ENCODE measurements at places on chromosomes 7 and 10. TPM values are rescaled to one million over a fixed set of nuclear protein-coding genes. Genes with fewer than 3 reads are reported as not detected.

GSTO2 gene
- 0.08 TPM for total RNA-seq

GRCh38 chr10:76902949-76903348 is 734.7 kb downstream of the KCNMA1 start:
- DNase-seq: peak; percentile 19

DNA sequence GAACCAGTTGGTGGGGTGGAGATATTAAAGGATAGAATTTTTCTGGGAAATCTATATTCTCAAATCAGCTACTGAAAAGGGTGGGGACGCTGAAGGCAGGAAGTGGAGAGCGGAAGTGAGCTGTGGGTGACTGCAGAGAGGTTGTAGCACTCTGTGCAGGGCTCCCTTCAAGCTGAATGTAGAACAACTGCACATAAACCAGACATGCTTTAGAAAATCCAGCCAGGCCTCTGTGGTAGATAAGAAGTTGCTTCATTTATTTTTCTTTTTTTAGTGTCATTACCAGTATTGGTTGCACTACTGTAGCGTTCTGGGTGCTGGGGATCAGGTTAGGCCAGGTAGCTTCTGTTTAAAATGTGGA is 127.8 kb downstream of the CELF2 start:
- no peak for DNase-seq

SDK1 gene
- total RNA-seq: 3.4 TPM

DNAJC1 gene
- 11.4 TPM for total RNA-seq

IKZF1 gene
- total RNA-seq: not detected

GATA3 gene
- total RNA-seq: 0.53 TPM

GRCh38 chr10:60167050-60167449 is 222.6 kb downstream of the ANK3 start:
- no peak for DNase-seq

FOXI2 gene
- not detected for total RNA-seq

MKI67 gene
- total RNA-seq: 90.0 TPM

DNA sequence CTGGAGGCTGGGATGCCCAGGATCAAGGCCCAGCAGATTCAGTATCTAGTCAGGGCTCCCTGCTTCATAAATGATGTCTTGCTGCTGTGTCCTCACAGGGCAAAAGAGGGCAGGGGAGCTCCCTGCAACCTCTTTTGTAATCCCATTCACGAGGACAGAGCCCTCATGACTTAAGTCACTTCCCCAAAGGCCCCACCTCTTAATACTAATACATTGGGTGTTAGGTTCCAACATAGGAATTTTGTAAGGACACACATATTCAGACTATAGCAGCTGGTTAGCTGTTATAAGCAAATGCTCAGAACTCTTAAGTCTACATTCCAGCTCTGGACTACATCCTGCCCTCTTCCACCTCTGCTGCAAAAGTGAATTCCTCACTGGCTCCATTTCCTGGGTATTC is 63.0 kb downstream of the VOPP1 start:
- peak; percentile 77 for DNase-seq

ZNF736 gene
- 25.0 TPM for total RNA-seq

GRCh38 chr10:3902054-3902808 is 117.2 kb upstream of the KLF6 start:
- DNase-seq: no peak

ANKRD2 gene
- 0.26 TPM for total RNA-seq

- DNase-seq: no peak
Measured at GRCh38 chr10:89593043-89593442, 52.0 kb downstream of the PANK1 start.

DNA sequence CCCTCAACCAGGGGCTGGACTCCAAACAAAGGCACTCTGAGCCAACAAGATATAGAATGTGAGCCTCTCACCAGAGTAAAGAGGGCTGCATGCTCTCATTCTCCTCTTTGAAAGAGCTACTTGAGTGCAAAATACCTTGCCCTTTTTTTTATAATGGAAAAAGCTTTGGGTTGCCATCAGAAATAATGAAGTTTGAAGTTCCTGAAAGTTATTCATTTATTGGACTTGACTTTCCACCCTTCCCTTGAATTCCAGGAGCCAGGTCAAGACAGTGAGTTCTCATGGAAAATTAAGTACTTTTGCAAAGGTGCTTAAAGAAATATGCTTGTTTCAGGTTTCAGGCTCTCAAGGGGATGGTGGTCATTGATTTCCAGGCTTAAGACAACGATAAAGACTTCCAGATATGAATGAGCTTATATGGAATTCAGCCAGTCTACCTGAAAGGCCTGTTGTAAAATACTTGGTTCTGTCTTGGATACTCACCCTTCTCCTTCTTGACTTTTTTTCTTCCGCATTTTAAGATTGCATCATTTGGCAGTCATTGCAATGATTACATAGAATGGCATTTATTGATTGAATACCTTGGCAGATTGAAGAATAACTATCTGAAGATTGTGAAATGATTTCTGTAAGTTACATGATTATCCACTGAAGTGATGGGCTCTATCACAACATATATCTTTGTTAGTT is 696.4 kb downstream of the INHBA start:
- no peak for DNase-seq

GRCh38 chr7:98199131-98199530 is 12.1 kb upstream of the BHLHA15 start:
- no peak for DNase-seq

DNA sequence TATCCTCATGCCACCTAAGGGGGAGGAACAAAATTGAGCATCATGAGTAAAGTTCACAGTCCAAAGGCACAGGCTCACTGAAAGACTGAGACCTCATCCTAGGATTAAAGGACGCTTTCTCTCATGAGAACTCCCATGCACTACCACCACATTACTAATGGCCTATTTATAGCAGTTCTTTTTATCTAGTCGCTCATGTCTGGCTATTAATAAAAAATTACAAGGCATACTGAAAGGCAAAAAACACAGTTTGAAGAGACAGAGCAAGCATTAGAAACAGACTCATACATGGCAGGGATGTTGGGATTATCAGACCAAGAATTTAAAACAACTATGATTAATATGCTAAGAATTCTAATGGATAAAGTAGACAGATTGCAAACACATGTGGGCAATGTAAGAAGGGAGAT is 46.0 kb upstream of the CDK13 start:
- DNase-seq: no peak

- no peak for DNase-seq
Measured at GRCh38 chr10:88927416-88927690, 25.2 kb downstream of the ACTA2 start.

MYL10 gene
- 4.1 TPM for total RNA-seq

LLCFC1 gene
- not detected for total RNA-seq

CRTAC1 gene
- not detected for total RNA-seq

DNA sequence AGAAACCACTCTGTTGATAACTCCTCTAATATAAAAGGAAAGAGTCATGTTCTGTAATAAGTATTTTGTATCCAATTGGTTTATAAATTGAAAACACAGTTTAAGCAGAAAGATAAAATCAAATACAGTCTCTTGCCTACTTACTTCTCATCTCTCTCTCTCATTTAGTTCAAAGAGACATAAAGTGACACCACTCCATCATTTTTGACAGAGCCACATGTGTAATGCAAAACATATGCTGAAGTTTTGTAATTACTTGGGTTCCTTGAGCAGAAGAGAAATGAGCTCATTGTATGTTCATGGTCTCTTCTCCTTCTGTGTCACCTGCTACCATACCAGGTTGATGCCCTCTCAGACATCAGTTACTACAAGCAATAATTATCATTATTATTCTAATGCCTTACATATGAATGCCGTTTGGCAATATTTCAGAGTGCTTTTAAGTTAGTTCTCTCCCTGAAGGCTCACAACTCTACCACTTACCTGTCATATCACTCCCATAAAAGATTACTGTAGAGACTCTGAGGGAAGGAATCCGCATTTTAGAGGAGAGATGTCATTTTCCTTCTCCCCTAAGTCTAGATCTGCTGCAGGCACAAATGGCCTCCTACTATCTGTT is 59.9 kb upstream of the SKAP2 start:
- DNase-seq: no peak

SMC3 gene
- total RNA-seq: 107 TPM

GRCh38 chr7:17320102-17320497 is 21.6 kb downstream of the AHR start:
- no peak for DNase-seq

DNA sequence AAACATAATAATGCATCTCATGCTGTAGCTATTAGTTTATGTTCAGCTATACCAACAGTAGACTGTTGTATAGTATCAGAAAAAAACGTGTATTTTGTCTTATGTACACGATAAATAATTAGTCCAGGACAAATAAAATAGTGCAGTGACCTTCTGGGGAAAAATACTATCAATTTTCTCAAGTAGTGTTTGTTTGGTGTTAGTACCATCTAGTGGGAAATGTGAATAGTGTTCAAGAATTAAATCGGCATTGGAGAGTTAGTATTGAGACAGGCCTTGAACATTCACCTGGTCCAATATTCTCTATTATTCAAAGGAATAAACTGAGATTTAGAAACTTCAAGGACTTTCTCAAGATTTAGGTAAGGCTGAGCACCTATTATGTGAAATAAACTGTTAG is 21.7 kb upstream of the OR2A5 start:
- peak; percentile 34 for DNase-seq

SPAM1 gene
- total RNA-seq: not detected

- no peak for DNase-seq
Measured at GRCh38 chr7:151381098-151381347, 28.8 kb downstream of the WDR86 start.

DNA sequence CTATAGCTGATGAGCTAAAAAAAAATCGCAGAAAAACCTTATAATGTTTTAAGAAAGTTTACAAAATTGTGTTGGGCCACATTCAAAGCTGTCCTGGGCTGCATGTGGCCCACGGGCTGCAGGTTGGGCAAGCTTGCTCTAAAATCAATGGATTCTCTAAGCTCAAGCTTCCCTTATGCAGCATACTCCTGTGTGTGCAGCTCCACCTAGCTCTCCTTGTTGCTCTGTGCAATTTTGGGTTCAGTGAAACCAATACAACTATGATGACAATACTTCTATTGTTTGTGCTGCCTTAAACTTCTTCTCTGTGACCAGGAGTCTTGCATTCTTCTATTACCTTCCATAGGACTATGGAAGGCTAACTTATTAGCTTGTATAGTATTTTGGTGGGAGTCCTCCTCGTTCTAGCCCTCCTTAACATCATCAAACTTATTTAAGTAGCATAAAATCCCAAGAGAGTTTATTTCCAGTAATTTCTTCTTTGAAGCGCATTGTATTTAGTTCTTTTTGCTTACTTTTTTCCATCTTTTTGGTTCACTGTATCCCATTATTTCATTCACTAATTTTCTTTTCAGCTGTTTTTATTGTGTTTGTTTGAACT is 170.9 kb upstream of the SMIM30 start:
- peak; percentile 80 for DNase-seq

GRCh38 chr10:133357285-133358161 is at the start of gene FUOM:
TSS of gene FUOM (minus strand) at chr10:133358019. CDS start at chr10:133358007, 12 bp downstream.
- DNase-seq: no peak

GRCh38 chr10:43230101-43230908 is 36.6 kb downstream of the RASGEF1A start:
- DNase-seq: no peak

MACC1 gene
- total RNA-seq: 0.08 TPM

- DNase-seq: no peak
Measured at GRCh38 chr7:34848670-34849069, 188.6 kb downstream of the DPY19L1 start.

DNA sequence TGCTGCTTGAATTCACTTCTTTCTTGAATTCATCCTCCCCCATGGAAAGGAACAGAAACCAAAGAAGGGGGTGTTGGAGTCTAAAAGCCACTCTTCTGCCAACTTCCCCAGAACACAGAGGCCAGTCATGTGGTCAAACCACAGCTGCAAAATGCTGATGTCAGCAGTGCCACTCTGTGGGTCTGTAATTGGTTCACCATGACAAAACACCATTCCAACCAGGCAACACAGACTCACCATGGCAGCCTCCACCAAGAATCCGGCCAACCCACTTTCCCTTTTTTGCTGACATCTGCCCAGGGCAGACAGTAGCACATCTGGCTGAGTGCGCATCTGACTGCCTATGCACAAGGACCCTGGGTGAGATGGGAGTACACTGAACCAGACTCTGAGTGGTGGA is 16.8 kb downstream of the OSBPL3 start:
- peak; percentile 80 for DNase-seq

DNA sequence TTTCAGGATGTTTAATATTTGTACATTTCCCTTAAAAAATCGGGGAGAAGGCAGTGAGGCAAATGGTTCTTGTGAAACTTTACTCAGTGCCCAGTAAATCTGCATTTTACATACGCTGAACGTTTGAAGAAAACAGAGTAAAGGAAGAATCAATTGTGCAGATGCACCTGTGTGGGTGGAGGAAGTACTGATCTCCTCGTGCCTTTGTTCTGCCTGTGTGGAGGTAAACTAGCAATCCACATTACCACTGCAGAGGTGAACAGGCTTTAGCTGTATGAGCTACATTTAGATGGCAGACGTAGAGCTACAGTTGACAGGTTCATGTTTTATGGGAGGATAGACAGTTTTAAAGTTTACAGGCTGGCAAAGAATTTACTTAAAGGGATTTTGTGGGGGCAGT is 62.7 kb upstream of the VIPR2 start:
- DNase-seq: no peak

GRCh38 chr7:44541-44896 is 147.9 kb upstream of the FAM20C start:
- no peak for DNase-seq

GRCh38 chr10:35480142-35480541 is 125.0 kb upstream of the GJD4 start:
- no peak for DNase-seq

- peak; percentile 40 for DNase-seq
Measured at GRCh38 chr7:106793015-106793975, 71.8 kb upstream of the PIK3CG start.

ADAP1 gene
- 0.04 TPM for total RNA-seq

TWIST1 gene
- total RNA-seq: 2.2 TPM

SYCE1 gene
- total RNA-seq: not detected

DNA sequence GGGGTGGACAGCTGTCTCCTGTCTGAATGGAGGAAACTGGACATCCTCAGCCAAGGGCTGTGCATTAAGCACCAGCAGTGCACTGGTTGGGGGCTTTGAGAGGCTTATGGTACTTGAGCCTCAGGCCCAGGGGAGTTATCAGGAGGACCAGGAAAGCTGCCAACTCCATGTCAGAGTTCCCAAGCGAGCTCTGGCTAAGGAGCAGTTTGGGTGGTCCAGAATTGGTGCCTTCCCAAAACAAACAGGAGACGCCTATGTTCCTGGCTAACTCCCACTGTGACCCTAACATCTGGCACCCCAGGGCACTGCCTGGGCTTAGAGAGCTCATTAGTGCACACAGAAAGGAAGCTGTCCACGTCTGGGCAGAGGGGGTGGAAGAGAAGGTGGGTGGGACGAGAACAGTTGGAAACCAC is 408.6 kb upstream of the NPVF start:
- DNase-seq: peak; percentile 99

DNA sequence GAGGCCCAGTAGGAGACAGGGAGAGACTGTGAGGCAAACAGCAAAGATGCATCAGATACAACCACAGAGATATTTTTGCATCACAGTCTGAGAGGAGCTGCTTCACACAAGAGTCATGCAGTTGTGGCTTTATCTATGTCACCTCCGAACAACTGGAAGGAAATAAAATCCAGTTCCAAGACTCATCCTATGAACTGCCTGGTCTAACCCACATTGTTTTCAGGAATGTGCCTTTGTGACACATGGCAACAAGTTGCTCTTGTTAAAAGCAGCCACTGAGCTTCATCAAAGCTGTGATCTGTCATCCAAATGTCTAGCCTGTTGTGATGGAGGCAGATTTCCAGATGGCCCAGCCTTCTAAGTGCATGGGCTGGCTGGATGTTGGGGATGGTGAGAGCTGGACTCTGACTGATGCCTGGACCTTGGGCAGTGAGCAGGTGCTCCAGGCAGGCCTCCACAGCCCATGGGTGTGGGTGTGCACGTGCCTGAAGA is 255.0 kb downstream of the BMPER start:
- no peak for DNase-seq

GRCh38 chr10:106252541-106252940 is 912.0 kb downstream of the SORCS1 start:
- peak; percentile 12 for DNase-seq
